Esophagus muscularis mucosa (tissue), 4 donors: ENCODE measurements at places on chromosomes 16 and 17.

- no peak for DNase-seq
- peaks cover 13% of the 10 kb centered on the region for H3K4me1 ChIP-seq
- H3K4me3 ChIP-seq: peak within 1 kb of the TSS; percentile 53
- no peaks in the 10 kb centered on the region for H3K36me3 ChIP-seq
- H3K27ac ChIP-seq: peak within 1 kb of the TSS; percentile 33
These were observed at the start of gene CHCT1 for GRCh38 chr17:60422162-60422665. TSS of gene CHCT1 (plus strand) at chr17:60422489. CDS start at chr17:60422593, 104 bp downstream.

DNA sequence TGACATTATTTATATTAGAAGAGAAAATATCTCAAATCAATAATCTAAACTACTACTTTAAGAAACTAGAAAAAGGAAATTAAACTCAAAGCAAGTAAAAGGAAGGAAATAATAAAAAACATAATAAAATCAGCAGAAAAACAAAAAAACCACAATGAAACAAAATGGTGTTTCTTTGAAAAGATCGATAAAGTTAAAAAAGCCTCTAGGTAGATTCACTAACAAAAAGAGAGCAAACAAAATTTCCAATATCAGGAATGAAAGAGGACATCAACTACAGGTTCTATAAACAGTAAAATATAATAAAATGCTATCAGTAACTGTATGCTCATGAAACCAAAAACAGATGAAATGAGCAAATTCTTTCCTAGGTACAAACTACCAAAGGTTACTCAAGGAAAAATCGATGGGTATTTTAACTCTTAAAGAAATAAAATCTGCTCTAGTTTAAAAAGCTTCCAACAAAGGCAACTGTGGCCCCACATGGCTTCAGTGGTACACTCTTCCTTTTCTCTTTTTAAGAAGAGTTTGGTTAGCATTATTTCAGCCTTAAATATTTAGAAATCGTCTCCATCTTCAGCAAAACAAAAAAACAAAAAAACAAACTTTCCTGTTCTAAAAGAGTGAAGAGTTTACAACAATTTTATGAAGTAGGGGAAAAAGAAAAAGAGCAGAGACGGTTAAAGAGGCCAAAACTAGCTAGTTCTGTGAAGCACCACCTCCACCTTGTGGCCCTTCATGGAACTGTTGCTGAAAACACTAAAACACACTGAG, 102.2 kb downstream of the TRIM37 start:
- H3K4me1 ChIP-seq: no peaks in the 10 kb centered on the region
- H3K27ac ChIP-seq: no peak overlapping the region
- peaks cover 36% of the 10 kb centered on the region for H3K36me3 ChIP-seq
- H3K4me3 ChIP-seq: no peak overlapping the region
- DNase-seq: no peak

DNA sequence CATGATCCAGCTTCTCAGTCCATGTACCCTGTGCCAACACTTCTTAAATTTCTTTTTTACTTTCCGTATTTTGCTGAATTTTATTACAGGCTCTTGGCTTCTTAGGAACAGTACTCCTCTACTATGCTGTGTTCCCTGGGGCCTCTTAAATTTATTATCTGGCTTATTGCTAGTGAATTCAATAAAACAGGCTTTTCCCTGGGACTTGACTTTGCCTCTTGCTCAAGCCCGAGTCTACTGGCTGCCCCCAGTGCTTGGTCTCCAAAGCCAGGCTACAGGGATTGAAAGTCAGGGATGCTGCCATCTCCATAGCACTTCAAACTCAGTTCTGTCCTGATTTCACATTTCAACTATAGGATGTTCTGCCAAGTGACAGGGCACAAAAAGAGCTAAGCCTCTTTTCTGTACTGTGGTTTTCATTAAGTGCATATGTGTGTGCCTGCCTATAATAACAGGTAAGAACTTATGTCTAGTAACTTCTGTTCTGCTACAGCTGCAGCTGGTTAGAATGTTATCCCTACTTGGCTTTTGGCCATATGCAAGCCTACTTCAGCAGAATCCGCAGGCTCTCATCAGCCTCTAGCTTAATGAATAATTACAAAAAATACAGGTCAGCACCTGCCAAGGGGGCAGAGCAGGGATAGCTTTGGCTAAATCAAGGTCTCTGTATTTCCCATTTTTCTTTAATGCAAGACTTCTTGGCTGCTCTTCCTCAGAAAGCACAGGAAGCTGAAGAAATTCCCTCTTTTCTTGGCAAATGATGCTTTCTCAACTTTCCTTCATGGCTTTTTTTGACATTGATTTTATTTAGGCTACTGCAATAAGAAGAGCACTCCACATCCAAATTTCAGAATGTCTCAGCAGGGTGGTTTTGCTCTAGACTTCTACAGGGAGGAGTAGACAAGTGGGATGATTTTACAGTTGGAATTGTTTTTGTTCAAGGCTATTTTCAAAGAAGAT, 8.2 kb downstream of the FAM20A start:
- H3K27ac ChIP-seq: no peak overlapping the region
- H3K4me1 ChIP-seq: peaks cover 16% of the 10 kb centered on the region
- H3K36me3 ChIP-seq: no peaks in the 10 kb centered on the region
- H3K4me3 ChIP-seq: no peak overlapping the region
- peaks cover 17% of the 10 kb centered on the region for H3K27me3 ChIP-seq

DNA sequence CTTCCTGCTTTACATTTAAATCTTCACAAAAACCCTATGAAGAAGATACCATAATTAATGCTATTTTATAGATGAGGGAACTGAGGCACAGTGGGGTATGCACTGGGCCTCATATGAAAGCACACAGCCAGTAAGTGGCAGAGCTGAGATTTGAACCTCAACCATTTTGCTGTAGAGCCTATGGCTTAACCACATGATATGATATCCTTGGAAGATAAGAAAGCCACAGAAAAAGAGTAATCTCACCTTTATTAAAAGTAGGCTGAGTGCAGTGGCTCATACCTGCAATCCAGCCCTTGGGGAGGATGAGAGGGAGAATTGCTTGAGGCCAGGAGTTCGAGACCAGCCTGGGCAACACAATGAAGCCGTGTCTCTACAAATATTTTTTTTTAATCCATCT, 15.0 kb upstream of the TOB1 start:
- H3K36me3 ChIP-seq: no peaks in the 10 kb centered on the region
- no peak overlapping the region for H3K27ac ChIP-seq
- no peak overlapping the region for H3K4me3 ChIP-seq
- DNase-seq: peak; percentile 17
